ENCODE measurements at places on chromosomes 1 and 21.

DNA sequence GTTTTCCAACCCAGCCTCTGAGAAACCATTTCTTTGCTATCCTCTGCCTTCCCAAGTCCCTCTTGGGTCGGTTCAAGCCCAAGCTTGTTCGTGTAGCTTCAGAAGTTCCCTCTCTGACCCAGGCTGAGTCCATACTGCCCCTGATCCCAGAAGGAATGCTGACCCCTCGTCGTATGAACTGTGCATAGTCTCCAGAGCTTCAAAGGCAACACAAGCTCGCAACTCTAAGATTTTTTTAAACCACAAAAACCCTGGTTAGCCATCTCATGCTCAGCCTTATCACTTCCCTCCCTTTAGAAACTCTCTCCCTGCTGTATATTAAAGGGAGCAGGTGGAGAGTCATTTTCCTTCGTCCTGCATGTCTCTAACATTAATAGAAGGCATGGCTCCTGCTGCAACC lies 23.8 kb downstream of the EIF2D start:
- DNase-seq, result no peak

DNA sequence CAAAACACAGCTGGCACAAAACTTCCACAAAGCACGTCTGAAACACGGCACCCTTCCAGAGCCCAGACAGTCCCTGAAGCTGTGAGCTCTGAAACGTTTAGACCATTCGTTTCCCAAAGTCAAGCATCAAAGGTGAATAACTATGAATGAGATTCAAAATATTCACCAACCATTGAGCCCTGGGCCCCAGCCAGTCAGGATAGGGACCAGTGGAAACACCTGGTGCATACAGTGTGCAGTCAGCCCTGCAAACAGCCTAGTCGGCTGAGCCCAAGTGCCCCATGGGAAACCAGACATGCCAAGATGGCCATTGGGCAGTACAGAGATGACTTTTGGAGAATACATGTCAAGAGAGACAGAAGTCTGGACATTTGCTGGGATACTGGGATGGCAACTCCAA lies 90.4 kb upstream of the EDN2 start:
- DNase-seq, result no peak

- DNase-seq, result peak; percentile 33
These were observed 45.5 kb upstream of the PRRX1 start for GRCh38 chr1:170618421-170618820.

DNA sequence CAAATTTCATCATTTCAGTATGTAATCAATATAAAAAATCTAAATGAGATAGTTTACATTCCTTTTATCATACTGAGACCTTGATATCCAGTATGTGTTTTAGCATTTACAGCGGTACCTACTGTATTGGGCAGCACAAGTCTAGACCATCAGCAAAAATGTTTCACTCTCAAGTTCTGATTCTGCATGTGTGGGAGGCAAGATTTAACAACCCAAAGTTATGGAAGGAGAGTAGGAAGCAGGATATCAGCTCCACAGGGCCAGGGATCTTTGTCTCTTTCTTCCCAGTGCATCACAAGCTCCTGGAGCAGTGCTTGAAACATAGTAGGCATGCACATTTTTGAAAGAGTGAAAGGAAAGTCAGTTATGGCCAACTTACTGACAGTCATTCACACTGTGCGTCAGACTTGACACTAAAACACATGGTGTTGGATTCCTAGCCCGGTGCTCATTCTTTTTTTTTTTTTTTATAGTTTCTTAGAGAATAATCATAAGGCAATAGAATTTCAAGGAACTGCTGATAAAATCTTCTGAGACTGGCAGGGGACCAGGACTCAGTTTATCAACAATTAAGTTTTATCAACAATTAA lies 6.1 kb downstream of the TENT5C start:
- DNase-seq, result no peak

DNA sequence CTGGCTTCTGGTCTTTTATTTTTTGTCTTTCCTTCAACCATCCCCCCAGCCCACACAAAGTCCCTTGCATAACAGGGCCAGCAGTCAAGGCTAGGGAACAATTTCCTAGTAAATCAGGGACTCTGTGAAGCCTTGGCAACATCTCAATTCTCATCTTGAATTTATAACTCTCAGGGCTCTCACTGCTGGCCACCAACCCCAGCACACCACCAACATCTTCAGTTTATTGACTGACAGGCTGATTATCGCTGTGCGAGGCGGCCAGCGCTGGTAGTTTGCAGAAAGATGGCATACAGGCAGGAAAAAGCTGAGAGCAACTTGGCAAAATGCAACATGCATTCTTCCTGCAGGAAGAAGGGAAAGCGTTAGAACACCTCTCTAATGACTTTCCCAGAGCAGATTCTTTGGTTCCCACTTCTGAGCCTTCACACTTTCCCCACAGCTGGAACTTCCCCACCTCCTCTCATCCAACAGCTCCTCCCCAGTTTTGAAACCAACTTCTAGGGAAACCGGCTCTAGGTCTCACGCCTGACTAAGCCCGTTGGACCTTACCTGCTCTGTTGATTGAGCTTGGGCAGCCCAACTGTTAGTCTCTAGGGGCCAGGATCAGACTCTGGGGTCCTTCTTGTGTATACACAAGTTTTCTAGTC lies 26.3 kb upstream of the CSF1 start:
- no peak for DNase-seq

- DNase-seq, result peak; percentile 9
These were observed 51.8 kb upstream of the GFI1 start for GRCh38 chr1:92538413-92539061.

GRCh38 chr1:157096881-157097280 lies 2.7 kb downstream of the ETV3L start:
- no peak for DNase-seq

GRCh38 chr1:45512641-45513054 lies 9.0 kb downstream of the PRDX1 start:
- DNase-seq, result peak; percentile 79

DNA sequence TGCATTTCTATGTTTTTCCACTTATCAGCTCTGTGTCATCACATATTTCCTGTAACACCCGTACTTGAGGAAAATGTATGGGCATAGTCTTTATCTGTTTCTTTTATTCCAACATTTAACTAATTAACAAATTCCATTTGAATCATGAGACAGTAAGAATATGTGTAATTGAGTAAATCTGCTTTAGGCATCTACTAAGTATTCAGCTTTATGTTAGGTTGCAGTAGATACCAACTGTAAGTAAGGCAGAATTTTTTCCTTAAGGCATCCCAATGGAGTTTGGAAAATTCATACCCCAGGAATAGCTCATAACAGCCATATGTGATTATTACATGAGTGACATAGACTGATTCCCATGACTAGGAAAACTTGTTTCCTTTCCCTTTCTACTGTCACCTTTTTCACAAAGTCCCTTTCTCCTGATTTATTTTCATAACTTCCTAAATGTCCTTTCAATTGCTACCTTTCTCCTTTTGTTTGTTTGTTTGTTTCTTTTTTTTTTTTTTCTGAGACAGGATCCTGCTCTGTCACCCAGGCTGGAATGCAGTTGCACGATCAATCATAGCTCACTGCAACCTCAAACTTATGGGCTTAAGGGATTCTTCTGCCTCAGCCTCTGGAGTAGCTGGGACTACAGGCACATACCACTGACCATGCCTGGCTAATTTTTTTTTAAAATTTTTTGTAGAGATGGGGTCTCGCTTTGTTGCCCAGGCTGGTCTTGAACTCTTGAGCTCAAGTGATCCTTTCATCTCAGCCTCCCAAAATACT lies 59.8 kb upstream of the CACYBP start:
- DNase-seq, result no peak

DNA sequence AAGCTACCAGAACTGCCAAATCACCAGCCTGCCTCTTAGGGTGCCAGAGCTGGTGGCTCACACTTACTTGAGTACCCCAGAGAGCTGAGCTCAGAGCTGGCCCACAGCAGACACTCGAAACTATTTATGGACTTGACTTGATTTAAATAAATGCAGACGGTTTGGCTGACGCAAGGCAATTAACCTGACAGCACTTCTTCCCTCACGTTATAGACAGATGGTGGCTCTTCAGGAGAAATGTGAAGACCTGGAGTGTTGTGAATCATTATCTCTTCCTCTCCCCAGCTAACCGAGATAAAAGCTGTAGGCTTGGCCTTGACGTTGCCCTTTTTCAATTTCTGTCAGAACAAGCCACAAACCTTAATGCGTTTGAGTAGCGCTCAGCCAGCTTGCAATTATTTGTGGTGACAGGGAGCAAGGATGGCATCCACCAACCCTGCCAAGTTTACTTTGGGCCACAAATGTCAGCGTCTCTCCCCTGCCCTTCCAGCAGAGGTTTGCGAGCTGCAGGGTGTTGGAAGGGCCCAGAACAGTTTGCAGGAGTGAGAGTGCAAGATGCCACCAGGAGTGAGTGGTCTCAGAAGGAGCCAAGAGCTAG lies 34.0 kb upstream of the BCAR3 start:
- no peak for DNase-seq

- DNase-seq, result no peak
These were observed 103.8 kb downstream of the LRRC7 start for GRCh38 chr1:69671363-69672010.

DNA sequence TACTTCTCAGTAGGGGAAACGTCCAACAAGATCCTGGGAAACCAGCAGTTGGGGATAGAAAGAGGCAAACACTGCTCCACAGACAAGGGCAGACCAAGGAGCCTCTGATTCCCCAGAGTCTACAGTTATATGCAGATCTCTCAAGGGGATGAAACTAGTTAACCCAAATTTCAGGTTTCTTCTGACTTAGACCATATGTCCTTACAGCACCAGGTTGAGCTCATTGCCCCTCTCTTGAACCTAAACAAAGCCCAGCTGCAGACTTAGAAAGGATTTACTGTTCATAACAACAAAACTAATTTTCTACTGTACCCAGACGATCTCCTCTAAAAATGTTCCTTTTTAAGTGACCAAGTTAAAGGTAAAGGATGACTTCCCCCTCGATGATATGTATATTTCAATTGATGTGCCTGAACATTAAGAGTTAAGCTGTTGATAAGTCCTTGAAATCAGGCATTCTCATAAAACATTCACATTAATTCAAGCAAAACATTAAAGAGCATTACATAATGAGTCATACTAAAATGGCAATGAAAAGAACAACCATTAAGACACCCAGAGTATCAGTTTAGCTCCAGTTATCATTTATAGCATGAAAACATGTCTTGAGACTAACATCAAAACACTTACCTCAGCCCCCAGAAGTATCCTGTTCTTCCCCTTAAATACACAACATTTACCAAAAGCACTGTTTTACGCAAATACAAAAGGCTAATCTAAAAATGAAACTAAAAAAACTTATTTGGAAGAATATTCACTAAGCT lies 24.1 kb downstream of the SMYD3 start:
- no peak for DNase-seq

DNA sequence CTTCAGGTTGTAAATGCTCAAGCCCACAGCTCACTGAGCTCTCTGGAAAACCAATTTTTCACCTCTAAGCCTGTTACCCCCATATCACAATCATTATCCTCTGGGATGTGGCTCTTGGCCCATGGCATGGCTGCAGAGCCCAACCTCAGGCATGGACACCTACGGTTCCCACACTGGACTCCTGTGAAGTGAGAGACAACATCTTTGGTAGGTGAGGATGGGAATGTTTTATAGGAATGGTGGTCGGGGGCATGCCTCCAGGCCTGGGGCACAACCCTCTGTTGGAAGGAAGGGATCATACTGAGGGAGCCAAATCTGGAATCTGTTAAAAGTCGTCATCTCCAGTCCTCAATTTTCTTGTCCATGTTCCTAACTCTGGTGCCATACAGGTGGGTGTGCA lies 179.1 kb downstream of the FOXD2 start:
- DNase-seq, result no peak

DNA sequence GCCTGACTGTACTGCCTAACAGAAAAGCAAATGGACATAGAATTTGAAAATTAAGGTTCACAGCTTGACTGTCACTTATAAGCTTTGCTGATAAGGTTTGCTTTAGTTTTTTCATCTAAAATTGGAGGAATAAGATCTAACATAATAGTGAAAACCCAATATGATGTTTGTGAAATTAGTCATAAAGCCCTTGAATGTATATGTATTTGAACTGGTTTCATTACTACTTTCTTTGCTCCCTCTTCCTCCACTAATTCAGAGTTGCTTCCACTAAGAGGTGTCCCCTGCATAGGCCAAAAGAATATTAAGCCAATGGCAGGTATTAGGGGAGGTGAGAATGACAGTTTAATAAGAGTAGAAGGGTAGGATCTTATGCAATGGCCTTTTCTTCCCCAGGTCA lies 10.5 kb downstream of the PRPF38A start:
- no peak for DNase-seq

DNA sequence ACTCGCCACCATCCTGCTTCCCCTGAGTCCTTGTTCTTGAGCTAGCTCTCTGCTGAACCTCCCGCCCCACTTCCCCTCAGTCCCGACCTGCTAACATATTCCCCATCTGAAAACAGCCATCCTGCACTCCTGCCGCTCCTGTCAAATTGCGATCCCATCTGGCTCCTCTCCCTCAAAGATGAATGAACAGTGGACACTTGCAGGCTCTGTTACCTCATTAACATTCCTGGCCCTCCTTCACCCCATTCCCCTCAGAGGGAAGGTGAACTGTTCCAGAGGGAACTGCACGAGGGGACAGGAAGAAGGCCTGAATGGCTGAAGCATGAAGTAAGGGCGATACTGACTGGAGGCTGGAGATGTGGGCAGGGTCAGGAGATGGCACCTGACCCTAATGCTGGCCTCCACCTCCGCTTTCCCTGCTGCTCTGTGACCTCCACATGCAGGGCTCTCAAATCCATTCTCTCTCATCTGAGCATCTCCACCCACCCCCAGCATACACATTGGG lies 7.4 kb upstream of the CELSR2 start:
- no peak for DNase-seq

DNA sequence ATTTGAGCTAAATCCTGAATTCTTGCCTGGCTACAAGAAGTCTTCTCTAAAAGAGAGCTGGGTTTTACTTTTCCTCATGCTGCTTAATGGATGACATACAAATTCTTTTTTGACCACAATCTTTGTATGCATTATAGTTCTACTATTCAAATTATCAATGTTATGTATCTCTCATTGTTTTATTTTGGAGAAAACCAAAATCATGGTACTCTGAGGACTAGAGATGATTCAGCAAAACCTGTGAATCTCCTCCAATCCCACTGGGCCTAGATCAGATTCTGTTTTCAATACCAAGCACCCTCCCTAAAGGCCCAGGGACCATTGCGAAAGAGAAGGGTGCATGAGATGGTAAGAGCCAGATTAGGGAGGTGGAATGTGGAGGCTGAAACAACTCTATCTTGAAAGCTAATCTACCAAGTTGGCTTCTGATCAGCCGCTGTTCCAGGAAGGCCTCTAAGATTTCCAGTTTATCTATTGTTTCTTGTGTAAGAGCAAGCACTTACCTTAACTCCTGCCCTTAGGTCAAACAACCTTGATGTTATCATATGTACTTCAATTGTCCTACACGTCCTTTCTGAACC lies 547.2 kb downstream of the PLPP3 start:
- DNase-seq, result peak; percentile 31

- DNase-seq, result no peak
These were observed 7.0 kb upstream of the USP25 start for GRCh38 chr21:15722591-15723324.

Data from fibroblast of pulmonary artery (primary cell).